ENCODE measurements at places on chromosomes 16 and 17. TPM values are rescaled to one million over a fixed set of nuclear protein-coding genes. Genes with fewer than 3 reads are reported as not detected.

GPRC5B gene
- total RNA-seq: 37.9 TPM

HP gene
- total RNA-seq: 0.74 TPM

CCDC200 gene
- not detected for total RNA-seq

CHMP1A gene
- 65.4 TPM for total RNA-seq

CALB2 gene
- total RNA-seq: 19.4 TPM

RAB26 gene
- total RNA-seq: 4.4 TPM

CACNG4 gene
- 44.0 TPM for total RNA-seq

ST6GALNAC2 gene
- total RNA-seq: not detected

C17orf107 gene
- 3.7 TPM for total RNA-seq

SCGB1C2 gene
- total RNA-seq: not detected

ATP2A1 gene
- total RNA-seq: under 0.01 TPM

Data from temporal lobe (tissue), 4 donors.